ENCODE measurements at places on chromosomes 5 and 9. TPM values are rescaled to one million over a fixed set of nuclear protein-coding genes. Genes with fewer than 3 reads are reported as not detected.

Gene WDR31
- total RNA-seq: 0.63 TPM

Gene FAM53C
- 45.0 TPM for total RNA-seq

Gene PCDHB12
- 3.7 TPM for total RNA-seq

GRCh38 chr5:89297066-89297465 is 414.1 kb upstream of the MEF2C start:
- no peak overlapping the region for H3K4me3 ChIP-seq
- no peak overlapping the region for H3K27ac ChIP-seq
- no peaks in the 10 kb centered on the region for H3K4me1 ChIP-seq

DNA sequence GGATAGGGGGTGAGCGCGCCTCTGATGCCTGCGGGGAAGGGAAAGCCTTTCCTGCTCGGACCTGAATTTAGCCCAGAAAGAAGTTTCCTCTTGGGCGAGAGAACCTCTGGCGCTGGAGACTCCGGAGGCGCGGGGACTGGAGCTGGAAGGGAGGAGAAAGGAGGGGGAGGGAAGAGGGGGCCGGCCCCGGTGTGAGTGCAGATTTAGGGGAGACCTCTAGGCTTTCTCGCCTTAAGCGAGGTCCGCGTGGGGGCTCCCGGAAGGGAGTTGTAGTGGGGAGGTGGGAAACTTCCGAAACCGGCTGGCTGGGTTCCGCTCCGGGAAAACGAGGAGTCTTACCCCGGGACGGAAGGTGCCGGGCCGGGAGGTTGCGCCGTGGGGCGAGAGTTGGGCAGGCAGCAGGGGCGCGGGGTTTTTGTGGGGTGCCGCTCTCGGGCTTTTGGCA is 1.3 kb downstream of the PCSK5 start:
- H3K27me3 ChIP-seq: peaks cover 19% of the 10 kb centered on the region
- peaks cover 53% of the 10 kb centered on the region for H3K4me1 ChIP-seq
- H3K27ac ChIP-seq: no peak overlapping the region
- DNase-seq: peak; percentile 60
- peak overlapping the region; percentile 84 for H3K4me3 ChIP-seq

DNA sequence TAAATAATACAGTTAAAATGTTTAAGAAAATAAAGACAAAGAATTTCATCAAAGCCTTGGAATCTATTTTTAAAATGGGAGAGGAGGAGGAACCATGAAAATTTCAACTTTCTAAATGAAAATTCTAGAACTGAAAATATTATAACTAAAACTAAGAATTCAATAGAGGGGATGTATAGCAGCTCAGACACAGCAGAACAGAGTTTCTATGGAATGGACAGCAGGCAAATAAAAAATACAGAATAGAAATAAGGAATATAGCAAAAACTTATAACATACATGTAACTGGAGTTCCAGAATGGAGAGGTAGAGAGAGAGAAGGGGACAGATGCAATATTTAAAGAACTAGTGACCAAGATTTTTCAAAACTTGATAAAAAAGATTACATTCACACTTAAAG is 1.4 kb upstream of the RANBP17 start:
- no peak overlapping the region for H3K27ac ChIP-seq
- DNase-seq: no peak
- peaks cover 21% of the 10 kb centered on the region for H3K4me1 ChIP-seq
- H3K27me3 ChIP-seq: peaks cover 11% of the 10 kb centered on the region

DNA sequence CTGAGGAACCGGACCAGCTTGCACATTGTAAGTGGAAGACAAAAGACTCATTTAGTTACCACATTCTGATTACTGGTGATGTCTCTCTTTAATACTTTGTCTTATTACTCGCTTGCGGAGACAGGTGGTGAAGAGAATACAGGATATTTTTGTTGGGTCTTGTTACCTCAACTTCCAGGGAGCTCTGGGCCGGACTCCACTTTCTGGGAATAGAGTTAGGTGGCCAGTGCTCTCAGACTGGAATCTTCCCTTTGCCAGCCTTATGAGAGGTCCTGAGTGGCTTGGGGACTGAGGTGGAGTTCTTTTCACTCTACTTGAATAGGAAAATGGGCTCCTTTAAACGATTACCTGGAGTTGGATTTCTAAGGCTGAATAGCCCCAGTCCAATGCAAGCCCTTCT is 33.3 kb upstream of the SPRY4 start:
- DNase-seq: no peak
- no peaks in the 10 kb centered on the region for H3K36me3 ChIP-seq
- H3K4me1 ChIP-seq: peaks cover 67% of the 10 kb centered on the region
- H3K4me3 ChIP-seq: no peak overlapping the region
- peak overlapping the region; percentile 94 for H3K27ac ChIP-seq
